ENCODE measurements at places on chromosomes 11 and 22.

GRCh38 chr22:41682033-41682807, 6.4 kb downstream of the SNU13 start:
- DNase-seq: peak; percentile 75

DNA sequence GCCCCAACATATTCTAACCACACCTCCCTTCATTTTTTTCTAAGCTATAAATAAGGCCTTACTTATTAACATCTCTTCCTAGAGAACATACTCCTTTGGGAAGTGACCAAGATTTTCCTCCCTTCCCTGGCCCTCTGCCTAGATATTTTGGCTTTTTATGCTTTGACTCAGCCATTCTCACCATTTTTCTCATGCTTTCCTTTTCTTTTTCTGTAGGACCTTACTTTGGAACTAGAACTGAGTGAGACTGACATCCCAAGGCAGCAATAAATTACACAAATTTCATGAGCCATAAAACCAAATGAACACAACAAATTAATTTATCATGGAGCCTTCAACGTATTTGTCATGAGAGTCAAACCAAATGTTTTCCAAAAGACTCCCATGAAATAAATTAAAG, 142.7 kb upstream of the CTSC start:
- peak; percentile 75 for DNase-seq

- DNase-seq: no peak
Measured at GRCh38 chr22:37121887-37122591, 12.5 kb upstream of the TMPRSS6 start.

GRCh38 chr22:23649071-23649501, 17.0 kb upstream of the DRICH1 start:
- DNase-seq: no peak

- no peak for DNase-seq
Measured at GRCh38 chr11:88604260-88604659, 266.7 kb upstream of the CTSC start.

DNA sequence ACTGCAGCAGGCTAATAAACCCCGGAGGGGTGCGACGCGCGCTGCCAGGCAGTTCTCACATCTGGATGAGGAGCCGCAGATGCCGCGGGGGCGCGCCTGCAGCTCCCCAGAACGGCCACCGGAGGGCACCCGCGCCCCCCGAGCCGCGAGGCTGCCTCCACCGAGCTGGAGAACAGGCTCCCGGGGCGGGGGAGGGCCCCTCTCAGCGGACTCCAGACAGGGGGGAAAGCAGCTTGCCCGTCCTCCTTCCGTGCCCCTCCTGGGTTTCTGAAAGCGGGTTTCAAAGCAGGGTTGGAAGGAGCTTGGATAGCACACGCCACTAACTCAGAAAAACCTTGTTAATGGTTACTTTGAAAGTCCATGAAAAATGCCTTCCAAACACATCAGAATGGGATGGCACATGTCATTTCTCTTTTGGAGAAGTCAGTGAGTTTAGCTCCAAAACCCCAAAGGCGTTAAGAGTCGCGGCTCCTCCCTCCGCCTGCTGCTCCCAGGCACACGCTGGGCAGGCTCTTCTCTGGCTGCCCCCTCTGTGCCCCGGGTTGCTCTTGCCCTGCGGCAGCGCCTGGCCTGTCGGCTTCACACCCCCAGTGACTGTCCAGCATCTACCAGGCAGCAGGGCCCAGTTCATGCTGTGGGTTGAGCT, 317.8 kb downstream of the NTM start:
- no peak for DNase-seq

- DNase-seq: no peak
Measured at GRCh38 chr11:70798296-70798695, 400.0 kb downstream of the CTTN start.

- DNase-seq: no peak
Measured at GRCh38 chr22:46931881-46932280, 169.4 kb downstream of the TBC1D22A start.

- no peak for DNase-seq
Measured at GRCh38 chr11:65430406-65431217, 8.0 kb downstream of the NEAT1 start.

GRCh38 chr22:24091551-24092420, 80.7 kb downstream of the CABIN1 start:
- no peak for DNase-seq

DNA sequence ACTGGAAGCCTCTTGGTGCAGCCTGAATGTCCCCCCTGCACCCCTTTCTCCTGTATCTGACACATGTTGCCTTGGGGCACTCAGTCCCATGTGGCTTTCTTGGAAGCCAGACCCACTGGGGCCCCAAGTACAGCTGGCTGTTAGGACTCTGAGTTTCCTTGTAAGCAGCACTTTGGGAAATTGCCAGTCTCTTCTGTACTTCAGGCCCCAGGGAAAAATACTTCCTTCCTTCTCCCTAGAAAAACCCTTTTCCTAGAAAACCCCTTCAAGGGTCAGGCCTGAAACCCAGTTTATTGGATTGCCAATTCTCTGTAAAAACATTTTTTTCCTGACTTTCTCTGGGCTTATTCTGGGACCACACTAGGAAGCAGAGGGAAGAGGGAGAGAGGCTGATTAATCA, 360.3 kb downstream of the TENM4 start:
- no peak for DNase-seq

GRCh38 chr22:38104084-38104483, 6.4 kb downstream of the BAIAP2L2 start:
- DNase-seq: no peak

DNA sequence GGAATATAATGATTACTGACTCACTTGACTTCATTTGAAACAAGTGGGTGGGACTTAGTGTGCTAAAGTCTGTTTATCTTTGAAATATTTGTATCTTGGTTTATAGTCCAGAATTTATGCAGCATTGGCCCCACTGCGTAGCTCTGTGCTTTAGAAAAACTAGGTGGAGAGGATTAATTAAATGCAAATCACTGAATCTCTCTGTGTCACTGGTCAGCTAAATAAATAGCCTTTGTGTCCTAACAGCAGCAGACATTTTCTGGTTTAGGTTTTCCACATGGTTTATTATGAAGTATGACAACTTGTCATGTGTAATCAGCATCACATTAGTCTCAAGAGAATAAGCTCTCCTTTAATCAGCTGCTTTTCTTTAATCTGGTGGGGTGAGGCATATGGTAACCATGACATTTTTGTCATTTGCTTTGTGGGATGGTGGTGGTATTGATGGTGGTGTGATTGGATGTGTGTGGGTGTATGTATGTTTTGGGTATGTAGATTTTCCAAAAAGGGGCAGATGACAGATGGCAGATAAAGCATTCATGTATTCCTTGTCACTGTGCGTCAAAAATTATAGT, 33.9 kb downstream of the BCL2L13 start:
- no peak for DNase-seq

DNA sequence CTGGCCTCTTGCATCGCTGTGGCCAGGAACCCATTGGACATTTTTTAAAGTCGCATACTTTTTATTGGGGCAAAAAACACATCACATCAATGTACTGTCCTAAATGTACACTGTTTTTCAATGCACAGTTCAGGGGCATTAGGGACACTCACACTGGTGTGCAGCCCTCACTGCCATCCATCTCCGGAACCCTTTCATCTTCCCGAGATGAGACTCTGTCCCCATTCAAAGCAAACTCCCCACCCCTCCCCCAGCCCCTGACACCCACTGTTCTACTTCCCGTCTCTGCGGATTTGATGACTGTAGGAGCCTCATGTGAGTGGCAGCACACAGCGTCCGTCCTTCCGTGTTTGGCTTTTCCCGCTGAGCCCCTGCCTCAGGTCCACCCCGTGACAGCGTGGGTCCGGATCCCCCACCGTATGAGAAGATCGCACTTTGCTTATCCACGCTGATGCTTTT, 41.8 kb upstream of the TH start:
- no peak for DNase-seq

DNA sequence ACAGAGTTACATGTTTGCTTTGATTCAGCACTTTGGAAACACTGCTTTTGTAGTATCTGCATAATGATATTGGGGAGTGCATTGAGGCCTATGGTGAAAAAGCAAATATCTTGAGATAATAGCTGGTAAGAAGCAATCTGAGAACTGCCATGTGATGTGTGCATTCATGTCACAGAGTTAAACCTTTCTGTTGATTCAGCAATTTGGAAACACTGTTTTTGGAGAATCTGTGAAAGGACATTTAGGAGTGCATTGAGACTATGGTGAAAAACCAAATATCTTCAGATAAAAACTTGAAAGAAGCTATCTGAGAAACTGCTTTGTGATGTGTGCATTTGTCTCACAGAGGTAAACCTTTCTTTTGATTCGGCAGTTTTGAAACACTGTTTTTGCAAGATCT, 346.8 kb downstream of the OR4C45 start:
- no peak for DNase-seq

GRCh38 chr11:97638641-97639224, 1248.9 kb downstream of the JRKL start:
- DNase-seq: no peak

GRCh38 chr22:48051796-48052620, 1289.6 kb downstream of the TBC1D22A start:
- DNase-seq: no peak

All from renal cortex interstitium (tissue), 15 donors.